Forelimb muscle (tissue), 1 donor: ENCODE measurements at places on chromosomes 16 and 17. TPM values are rescaled to one million over a fixed set of nuclear protein-coding genes. Genes with fewer than 3 reads are reported as not detected.

DNA sequence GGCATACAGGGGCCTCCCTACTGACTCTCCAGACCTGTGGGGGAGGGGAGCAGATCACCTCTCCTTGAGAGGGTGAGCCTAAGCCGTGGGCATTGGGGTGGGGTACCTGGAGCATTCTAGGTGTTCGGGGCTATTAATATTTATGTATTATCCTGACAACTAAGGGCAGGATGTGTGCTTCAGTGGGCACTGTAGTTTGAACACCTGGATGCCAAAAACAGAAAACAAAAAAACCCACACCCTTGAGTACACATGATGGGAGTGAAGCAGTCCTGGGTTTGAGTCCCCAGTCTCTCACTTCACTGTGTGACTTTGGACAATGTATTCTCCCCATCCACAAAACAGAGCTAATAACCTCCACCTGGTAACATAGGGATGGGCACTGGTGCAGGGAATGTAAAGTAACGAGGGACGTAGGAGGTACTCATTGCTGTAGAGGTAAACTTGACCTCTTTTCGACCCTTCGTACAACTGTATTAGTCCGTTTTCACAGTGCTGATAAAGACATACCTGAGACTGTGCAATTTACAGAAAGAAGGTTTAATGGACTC, 257.8 kb downstream of the CPPED1 start:
- DNase-seq = no peak

Gene ADCY9
- polyA plus RNA-seq = 14.3 TPM

DNA sequence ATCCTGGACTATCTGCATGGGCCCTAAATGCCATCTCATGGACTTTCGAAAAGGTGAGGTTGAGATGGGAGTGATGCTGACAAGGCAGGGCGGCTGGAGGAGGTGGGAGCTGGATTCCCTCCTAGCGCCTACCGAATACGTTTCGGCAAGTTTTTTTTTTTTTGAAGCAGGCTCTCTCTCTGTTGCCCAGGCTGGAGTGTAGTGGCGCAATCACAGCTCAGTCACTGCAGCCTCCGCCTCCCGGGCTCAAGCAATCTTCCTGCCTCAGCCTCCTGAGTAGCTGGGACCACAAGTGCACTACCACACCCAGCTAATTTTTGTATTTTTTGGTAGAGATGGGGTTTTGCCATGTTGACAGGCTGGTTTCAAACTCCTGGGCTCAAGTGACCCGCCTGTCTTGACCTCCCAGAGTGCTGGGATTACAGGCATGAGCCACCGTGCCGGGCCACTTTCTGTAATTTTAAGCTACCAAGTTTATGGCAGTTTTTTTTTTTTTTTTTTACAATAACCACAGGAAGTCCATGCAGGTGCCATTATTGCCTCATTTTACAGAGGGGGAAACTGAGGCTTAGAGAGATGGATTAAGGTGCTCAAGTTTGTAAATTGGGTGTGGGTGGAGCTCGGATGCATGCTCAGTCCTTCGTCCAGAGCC, 246.4 kb downstream of the PRKCA start:
- DNase-seq = no peak

Gene DNAAF8
- 0.63 TPM for polyA plus RNA-seq

Gene NPIPA8
- 1.1 TPM for polyA plus RNA-seq

GRCh38 chr17:1908699-1909309, 79.0 kb downstream of the RPA1 start:
- peak; percentile 45 for DNase-seq

- DNase-seq = no peak
Measured at GRCh38 chr17:77054936-77055335, 85.8 kb upstream of the SEC14L1 start.

Gene TRAF7
- 43.7 TPM for polyA plus RNA-seq

DNA sequence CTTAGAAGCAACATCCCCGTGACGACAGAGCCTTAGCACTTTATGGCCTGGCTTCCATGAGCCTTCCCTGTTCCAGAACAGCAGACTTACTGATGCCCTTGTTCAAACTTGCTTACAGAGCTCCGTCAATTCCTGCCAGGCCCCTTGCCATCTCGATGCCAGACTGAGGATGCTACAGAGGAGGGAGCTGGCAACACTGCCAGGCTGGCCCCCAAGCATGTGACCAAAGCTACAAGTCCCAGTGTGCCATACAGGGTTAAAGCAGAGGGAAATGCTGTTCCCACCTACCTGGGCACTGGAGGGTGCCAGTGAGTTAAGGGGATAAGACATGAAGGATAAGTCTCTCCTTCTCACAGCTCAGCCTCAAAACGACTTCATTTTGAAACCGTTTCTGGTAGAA, 33.5 kb upstream of the SREBF1 start:
- DNase-seq = no peak

DNA sequence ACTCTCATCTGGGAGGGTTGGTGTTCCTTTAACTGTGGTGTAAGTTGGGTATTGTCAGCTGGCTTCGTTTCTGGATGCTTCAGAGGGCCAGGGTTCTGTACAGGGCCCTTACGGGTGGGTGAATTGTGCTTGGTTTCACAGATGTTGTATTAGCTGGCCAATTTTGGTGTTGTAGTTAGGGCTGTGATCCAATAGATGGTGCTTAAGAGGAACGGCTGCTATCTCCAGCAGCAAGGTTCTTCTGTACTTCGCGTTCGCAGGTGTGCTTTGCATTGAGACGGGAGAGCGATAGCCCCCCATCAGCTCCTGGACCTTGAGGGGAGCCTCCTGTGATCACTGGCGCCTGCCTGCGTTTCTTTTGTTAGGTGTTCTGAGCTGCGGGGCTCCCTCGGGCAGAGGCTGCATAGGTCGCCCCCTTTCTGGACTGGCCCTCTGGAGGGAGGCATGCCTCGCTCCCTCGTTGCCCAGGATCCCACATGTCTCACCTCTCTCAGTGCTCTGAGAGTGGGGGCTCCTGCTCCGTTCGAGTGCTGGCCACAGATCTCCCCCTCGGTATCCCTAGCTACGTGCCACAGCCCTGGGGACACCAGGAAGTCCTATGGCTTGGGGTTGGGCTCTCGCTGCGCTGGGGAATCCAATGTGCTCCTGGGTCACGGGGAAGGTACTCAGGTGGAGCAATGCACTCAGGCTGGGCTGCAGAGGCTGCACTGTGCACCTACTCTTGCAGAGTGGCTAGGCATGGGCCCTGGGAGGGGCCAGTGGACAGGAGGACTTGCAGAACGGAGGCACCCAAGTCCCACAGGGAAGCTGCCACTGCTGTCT, 837 bp upstream of the PRDM7 start:
- no peak for DNase-seq

GRCh38 chr17:2138761-2139160, 83.9 kb downstream of the HIC1 start:
- DNase-seq = no peak

GRCh38 chr16:79013930-79014660, 586.4 kb downstream of the MAF start:
- peak; percentile 39 for DNase-seq

Gene PPP4C
- 61.8 TPM for polyA plus RNA-seq
